ENCODE measurements at places on chromosomes 2 and 18.

- no peak for DNase-seq
These were observed at the start of gene GLI2 for GRCh38 chr2:120735746-120736170. TSS of gene GLI2 (plus strand) at chr2:120735868. CDS start at chr2:120797321, 61,453 bp downstream.

DNA sequence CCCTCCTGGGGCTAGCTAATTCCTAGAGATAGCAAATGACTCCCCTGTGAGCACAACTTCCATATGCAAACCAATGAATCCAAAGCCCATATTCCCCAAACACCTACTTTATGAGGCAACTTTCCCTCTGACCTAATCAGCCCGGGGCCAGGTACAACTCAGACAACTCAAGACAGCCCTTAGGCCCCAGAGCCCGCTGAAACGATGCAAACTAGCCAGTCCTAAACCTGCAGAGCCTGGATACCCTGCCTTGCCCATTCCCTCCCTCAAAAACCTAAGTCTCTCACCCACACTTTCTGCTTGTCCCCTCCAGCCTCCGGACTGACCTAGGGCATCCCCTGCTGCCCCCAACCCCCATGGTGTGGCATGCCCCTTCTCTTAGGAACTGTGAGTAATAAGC, 142.8 kb downstream of the ACTR3 start:
- DNase-seq, result no peak

- DNase-seq, result no peak
These were observed 26.6 kb downstream of the GEN1 start for GRCh38 chr2:17780546-17780945.

DNA sequence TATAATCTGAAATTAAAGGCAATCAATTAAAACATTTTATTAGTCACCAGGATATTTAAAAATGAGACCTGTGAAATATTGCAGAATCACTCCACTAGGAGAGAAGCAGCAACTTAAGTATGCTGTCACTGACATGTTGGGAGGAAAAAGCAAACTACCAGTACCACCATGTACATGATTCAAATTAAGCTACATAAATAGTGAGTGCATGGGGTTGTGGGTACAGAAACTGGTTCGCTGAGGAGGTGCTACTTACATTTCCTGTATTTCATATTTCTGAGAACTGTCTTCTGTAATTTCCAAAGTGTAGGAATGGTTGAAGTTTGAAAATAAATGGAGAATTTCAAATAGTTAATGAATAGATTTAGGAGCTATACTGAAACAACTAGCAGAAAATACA, 7.9 kb upstream of the NR4A2 start:
- DNase-seq, result no peak
